ENCODE measurements at places on chromosomes 5 and 9. TPM values are rescaled to one million over a fixed set of nuclear protein-coding genes. Genes with fewer than 3 reads are reported as not detected.

DNA sequence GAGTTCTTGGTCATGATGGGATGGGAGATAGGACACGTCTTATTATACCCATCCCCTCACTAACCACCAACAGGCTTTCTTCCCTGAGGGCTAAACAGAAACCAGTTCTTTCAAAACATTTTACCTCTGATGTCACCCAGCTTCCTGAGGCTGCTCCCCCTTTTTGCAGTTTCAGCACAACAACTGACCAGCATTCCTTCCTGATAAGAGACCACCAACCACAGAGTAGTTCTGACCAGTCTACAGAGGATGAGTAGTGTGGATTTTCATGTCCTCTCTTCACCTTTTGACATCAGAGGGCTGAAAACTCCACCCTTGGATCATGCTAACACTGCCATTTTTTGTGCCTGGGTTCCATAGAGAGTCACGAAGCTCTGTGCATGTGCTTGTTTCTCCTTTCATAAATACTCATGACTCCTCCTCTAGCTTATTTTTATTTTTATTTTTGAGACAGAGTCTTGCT is 82.6 kb downstream of the OSTF1 start:
- DNase-seq: peak; percentile 72

Gene MLLT3
- 5.5 TPM for polyA plus RNA-seq

Gene PHF2
- polyA plus RNA-seq: 5.9 TPM

- DNase-seq: peak; percentile 61
Measured at GRCh38 chr9:35906923-35907699, 1.1 kb downstream of the HRCT1 start.

DNA sequence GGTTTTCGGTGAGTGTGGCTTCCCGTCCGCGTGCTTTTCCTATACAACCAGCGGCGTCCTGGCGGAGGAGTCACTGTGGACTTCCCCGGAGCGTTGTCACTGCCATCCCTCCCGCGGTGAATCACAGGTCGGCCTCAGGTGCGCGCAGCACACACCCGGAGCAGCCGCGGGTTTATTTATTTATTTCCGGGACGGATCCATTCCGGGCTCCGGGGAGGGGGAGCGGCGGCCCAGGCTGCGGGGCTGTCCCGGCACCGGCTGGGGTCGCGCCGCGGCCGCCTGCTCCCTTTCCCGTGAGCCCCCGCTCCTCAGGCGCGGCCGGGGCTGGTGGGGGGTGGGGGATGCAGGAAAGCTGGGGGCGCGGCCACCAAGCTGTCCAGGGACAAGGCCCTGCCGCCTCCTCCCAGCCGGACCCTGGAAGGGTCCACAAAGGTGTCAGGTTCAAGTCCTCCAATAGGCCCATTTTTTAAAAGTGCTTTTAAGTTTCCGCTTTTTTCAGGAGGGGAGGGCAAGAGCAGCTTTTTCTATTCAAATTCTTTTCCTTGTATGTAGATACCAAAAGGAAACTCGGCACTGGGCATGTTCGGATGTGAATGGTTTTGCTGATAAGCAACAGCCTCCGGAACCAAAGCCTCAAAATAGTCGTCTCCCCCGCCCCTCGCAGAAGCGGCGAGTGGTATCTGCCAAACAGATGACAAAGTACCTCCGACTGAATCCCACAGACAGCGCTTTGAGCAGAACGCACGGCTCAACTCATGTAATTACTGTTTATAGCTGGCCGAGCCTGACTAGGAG is 192.5 kb downstream of the CD180 start:
- DNase-seq: peak; percentile 97

GRCh38 chr5:39226100-39226451 is 6.7 kb upstream of the FYB1 start:
- DNase-seq: no peak

GRCh38 chr5:95808686-95809413 is 13.7 kb downstream of the GLRX start:
- no peak for DNase-seq

- DNase-seq: no peak
Measured at GRCh38 chr5:121987685-121988073, 25.9 kb downstream of the SRFBP1 start.

GRCh38 chr9:38192731-38193265 is 123.8 kb upstream of the SHB start:
- DNase-seq: no peak

DNA sequence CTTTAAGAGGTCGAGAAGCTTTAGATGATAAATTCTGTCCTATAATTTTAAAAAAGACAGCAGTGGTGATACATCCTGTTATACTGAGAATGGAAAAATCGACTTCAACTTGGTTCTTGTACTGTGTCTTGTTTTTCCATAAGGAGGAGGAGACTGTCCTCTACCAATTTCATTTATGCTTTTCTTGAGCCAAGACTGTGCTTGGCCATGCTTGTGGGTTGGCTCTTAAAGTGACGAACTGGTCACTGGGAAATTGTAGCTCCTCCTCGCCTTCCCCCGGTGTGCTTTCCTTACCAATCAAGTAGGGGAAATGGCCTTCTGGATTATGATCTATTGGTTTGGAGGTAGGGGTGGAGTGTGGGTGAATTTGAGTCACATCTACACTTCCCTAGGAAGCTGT is 67.1 kb upstream of the HSPB3 start:
- DNase-seq: no peak

GRCh38 chr5:148933903-148934432 is 107.6 kb downstream of the ADRB2 start:
- no peak for DNase-seq

DNA sequence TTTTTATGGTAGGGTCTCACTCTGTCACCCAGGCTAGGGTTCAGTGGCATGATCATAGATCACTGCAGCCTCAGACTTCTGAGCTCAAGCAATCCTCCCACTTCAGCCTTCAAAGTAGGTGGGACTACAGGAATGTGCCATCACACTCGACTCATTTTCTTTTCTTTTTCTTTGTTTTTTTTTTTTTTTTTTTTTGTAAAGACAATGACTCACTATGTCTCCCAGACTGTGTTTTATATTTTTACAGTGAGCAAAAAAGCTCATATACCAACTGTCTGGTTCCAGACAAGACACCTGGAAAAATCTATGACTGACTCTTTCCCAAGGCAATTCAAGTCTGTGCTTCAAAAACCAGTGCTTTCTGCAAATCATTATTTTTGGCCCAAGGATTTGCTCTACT is 10.8 kb upstream of the FOXD1 start:
- DNase-seq: no peak

Gene NEUROG1
- polyA plus RNA-seq: not detected

Gene INSL6
- polyA plus RNA-seq: not detected

Gene PCDHA9
- polyA plus RNA-seq: not detected

DNA sequence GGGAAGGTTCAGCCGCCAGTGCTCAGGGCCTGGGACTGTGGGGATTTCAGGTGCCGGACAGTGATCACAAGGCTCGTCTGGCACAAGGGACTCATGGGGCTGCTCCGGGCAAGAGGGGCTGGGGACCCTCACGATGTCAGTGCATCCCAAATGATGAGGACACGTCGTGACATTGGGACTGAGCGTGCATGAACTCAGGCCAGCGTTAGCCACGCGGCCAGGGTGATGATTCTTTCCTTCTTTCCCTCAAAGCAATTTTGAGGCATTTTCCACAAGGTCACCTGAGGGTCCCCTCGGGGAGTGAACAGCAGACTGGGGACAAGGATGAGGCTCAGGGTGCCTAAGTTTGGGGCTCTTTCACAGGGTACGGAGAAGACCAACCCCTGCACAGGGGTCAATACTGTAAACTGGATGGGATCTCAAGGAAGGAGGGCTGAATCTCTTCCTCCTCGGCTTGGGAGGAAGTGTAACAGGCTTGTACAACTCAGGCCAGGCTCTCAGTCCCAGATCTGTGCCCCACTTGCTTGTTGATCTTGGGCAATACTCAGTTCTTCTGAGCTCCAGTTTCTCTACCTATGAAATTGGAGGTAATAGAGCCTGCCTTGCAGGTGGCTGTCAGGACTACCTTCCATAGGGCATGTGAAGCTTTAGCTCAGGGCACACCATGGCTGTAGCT is 78.5 kb downstream of the PRRT1B start:
- DNase-seq: no peak

Gene WDR36
- 21.3 TPM for polyA plus RNA-seq

DNA sequence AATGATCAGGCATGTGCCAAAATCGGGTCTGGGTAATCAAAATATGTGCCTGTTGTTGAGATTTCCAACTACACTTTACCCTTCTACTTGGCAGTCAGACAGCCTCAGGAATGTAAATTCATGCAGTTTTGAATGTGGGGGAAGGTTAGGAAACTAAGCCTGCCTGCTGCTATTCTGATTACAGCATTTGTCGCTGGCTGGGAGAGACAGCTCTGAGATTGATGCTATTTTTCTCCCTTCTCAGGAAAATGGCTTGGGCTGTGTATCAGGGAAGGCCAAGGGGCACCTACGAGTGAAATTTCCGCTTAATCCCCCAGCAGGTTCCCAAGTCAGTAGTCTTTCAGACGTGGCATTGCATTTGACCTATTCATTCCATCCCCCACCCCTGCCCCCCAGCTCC is 3.6 kb upstream of the RGS7BP start:
- DNase-seq: no peak

- DNase-seq: no peak
Measured at GRCh38 chr5:117487556-117487955, 912.9 kb upstream of the SEMA6A start.

- no peak for DNase-seq
Measured at GRCh38 chr9:95611354-95611753, 94.6 kb upstream of the PTCH1 start.

Gene TAF11L9
- polyA plus RNA-seq: not detected

DNA sequence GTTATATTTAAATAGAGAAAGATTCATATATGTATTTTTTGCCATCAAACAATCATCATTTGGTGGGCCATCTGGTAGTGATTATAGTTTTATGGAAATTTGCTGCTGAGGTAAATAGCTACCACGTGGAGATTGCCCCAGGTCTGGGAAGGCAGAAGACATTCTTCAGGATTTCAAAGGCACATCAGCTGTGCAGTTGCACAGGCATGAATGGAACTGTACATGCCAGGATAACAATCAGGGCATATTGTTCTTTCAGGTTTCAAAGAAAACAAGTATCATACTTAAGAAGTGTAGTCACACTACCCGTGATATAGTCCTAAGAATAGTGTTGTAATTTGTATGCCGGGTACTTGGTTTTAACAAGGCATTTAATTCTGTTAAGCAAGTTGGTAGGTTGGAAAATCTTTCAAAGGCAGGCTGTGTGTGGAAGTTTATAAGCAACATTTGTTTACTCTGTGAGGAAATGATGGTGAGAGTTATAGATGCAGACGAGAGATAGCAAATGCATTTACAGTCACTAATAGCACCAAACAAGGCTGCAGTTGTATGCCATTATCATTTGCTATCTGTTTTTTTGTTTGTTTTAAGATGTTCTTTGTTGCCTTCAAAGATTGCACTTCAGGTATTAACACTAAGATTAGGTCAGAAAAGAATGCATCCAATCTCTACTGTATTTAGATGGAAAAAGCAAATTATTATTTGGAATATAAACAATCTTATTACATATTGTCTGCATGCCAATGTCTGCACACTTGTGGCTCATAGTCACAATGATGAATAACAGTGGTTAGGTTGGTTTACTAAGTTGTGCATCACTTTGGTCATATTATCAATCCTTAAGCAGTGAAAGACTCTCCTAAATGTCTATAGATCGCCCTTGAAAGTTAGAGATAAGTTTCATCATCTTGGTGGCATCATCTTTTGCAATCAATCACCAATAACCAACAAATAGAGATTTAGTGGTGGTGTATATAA is 55.3 kb downstream of the RPS23 start:
- DNase-seq: peak; percentile 71

Gene PHF24
- polyA plus RNA-seq: 0.07 TPM

DNA sequence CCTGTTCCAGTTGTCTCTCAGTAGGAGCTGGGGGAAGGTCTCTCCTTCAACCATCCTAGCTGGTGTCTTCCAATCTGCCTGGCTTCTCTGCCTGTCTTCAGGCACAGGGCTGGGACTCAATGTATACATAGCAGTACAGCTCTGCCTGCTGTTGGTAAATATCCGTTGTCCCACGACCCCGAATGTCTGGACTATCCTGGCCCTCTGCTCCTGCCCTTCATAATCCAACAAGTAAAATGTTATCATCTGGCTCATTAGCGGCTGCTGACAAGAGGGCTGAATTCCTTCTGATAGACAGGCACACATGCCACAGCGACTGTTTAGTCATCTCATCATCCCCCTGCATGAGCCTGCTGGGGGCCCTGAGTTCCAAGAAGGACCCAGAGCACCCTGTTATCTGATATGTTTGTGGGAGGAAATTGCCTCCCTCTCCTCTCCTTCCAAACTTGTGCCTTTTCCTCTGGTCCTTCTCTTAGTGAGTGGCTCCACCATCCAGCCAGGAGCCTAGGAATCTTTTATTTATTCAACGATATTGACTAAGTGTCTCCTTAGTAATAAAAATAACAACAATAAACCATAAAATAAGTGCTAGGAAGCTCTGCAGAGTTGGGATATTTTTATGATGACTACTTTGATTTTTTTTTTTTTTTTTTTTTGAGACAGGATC is 29.5 kb upstream of the TGFBR1 start:
- DNase-seq: no peak

DNA sequence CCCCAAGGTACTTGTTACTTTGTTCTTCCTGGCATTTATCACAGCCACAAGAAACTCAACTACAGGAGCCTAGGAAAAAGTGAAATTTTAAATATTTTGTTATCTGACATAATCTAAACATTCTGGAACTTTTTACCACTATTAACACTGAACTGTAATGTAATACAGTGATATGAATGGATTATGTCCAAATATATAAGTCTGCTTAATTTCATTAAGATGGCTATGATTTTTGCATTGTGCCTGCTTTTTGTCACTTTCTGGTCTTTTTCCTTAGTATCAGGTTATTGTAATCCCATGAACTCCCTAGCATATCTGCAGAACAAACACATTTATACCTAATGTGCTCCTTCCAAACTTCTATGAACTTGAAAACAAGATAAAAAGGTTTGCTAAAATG is 35.8 kb downstream of the PJA2 start:
- no peak for DNase-seq

Gene COL23A1
- 0.02 TPM for polyA plus RNA-seq

DNA sequence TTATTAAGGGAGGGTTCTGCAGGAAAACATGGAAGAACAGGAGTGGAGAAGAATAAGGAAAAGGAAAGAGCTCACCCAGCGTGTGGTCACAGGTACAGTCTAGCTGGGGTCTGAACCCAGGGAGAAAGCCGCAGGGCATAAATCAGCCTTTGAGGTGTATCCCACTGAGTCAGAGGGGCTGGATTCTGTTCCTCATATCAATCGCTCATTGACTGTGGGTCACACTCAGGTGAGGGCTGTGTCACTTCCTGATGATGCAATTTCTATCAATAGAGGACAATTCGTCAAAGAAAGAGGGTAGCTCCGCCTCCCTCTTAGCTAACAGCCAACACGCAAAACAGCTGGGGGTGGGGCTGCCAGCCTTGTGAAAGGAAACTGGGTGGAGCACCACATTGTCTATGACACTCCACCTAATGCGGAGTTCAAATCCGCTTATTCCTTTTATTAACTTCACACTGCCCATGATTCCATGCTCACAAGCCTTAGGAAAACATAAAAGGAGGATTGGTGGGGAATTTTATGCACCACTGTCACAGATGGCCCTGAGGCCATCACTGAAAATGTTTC is 176.2 kb downstream of the ICE1 start:
- DNase-seq: no peak

DNA sequence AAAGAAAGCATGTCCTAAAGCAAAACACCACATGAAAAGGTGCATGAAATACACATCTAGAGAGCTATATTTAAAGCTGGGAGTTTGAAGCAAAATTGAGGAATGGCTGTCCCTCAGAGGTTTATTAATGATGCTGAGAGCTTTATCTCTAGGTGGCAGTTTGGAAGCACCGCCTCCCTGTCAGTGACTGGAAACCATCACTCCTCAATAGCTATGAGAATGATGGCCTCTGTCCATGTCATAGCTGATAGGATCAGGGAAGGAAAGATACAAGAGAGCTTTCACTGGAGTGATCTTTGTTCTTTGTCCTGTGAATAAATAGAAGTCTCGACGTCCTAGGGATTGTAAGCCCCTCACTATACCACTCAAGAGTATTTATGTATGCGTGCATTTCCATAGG is 110.5 kb downstream of the NUDT12 start:
- no peak for DNase-seq
